ENCODE measurements at places on chromosomes 4 and X.

- no peak for DNase-seq
These were observed 120.5 kb downstream of the AFF1 start for GRCh38 chr4:87055311-87055710.

DNA sequence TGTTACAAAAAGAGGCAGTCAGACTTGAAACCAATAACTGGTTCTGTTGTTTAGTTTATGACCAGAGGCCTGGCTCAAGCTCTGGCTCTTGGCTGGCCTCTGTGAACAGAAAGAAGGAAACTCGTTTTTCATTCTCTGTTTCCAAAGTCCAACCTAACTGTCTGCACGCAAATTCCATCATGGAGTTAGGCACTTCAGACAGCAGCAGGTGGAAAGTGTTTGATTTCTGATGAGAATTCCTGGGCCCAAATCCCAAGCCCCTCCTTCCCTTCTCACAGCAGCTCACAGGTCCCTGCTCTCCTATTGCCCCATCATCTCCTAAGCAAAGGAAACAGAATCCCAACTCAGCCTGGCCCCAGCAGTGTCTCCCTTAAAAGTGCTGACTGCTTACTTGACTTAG lies 42.8 kb upstream of the FGF16 start:
- DNase-seq, result no peak

DNA sequence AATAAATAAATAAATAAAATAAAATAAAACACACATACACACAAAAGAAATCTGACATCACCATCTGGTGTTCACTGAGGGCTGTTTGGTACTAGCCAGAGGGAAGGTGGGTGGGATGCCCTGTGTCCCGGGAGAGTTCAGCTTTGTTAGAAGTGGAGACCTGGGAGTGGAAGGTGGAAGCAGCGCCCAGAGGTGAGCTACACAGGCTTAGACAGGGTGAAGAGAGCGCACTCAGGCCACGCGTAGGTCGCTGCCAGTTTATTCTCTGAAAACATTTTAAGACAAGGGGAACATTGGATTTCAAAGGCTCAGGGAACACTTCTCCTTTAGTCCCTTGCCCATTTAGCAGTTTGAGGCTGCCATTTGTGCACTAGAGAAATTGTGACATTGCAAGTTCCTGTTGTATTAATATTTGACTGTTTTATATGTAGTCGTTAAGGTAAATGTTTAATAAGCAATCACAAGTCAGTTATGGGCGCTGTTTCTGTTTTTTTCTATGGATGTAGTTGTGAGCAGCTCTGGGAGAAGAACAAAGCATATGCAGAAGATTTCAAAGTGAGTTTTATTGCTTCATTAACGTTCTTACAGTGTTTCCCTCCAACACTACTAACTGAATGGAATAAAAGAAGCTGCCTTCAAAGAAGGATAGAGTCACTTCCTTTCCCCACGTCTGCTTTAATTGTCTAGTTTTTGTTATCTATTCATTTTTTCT lies 405.5 kb upstream of the NR3C2 start:
- no peak for DNase-seq

DNA sequence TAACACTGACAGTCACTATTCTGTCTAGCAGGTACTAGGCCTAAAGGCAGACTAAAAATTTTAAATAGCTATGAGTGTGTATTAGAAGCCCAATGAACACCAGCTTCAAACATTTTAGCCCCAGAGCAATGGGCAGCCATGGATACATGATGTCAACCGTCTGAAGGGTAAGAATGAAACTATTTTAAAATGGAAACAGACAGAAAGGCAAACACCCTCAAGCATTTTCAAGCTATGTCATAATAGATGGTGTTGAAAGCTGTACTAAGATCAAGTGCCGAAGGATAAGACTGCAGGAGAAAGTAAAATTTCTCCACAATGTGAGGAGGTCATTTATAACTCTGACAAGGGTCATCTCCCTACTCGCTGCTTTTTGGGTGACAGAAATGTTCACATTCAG lies 225.0 kb downstream of the COL25A1 start:
- no peak for DNase-seq

DNA sequence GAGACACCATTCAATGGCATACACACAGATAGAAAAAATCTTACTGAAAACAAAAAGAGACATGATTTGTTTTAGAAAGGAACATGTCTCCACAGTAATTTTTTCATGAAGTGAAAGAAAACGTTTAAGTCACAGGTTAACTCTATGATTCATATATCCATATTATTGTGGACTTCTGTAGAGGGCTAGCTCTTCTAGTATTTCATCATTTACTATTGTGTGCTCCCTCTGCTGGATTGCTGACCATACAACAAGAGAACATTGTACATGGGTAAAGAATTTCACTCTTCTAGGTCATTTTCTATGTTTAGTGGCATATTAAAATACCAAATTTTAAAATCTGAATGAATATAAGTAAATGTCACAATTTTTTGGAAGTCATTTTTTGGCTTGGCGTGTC lies 91.8 kb upstream of the POU3F4 start:
- no peak for DNase-seq

DNA sequence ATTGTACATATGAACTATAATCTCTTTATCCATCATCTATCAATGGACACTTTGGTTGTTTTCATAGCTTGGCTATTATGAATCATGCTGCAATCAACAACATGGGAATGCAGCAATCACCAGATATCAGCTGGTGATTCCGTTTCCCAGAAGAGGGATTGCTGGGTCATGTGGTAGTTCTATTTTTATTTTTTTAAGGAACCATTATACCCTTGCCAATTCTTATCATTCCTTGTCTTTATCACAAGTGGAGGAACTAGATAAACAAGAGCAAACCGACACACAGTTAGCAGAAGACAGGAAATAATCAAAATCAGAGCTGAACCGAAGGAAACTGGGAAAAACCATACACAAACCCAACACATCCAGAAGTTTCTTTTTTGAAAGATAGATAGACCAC lies 14.5 kb upstream of the LNX1 start:
- DNase-seq, result no peak

DNA sequence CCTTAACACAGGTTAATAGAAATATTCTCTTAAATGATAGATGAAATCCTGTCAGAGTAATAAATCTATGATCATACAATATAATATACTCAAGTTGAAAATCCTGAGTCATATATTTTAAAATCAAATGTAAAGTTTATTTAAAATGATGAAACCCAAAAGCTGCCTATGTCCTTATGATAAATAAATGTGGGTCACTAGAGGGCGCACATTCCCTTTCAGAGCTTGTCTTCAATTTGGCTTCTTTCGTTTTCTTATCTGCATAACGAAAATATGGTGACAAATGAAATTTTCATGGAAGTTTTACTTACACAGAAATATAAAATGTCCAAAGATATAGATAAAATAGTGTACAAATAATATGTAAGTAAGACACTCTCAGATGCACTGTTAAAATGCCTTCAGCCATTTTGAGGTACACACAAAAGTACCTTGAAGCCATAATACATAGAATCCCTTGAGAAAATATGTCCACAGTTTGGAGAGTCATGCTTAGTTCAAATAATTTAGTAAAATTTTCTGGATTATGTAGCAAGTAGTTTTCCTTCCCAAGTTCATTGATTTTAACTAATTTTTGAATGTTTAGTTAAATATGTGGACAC lies 680.4 kb downstream of the DMD start:
- DNase-seq, result peak; percentile 4

DNA sequence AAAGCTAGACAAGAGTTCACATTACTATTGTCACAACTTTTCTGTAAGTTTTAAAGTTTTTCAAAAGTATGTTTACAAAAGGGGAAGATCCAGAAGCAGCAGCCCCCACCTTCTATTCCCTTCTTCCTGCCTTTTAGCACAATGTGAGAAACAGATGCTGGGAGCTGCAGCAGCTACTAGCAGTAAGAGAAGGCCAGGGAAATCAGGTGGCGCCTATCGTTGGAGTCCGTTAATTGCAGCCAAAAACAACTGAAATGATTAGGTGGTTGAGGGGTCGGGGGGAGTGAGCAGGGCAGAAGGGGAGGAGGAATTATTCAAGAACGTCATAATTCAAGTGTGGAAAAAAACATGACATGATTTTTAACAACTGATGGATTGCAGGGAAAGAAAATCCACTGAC lies 27.4 kb downstream of the FRYL start:
- DNase-seq, result no peak
